Gastrocnemius medialis (tissue), 4 donors: ENCODE measurements at places on chromosomes 3 and 15. TPM values are rescaled to one million over a fixed set of nuclear protein-coding genes. Genes with fewer than 3 reads are reported as not detected.
A peak's percentile ranks its signal among the peaks of the same experiment; 100 is the strongest.

DNA sequence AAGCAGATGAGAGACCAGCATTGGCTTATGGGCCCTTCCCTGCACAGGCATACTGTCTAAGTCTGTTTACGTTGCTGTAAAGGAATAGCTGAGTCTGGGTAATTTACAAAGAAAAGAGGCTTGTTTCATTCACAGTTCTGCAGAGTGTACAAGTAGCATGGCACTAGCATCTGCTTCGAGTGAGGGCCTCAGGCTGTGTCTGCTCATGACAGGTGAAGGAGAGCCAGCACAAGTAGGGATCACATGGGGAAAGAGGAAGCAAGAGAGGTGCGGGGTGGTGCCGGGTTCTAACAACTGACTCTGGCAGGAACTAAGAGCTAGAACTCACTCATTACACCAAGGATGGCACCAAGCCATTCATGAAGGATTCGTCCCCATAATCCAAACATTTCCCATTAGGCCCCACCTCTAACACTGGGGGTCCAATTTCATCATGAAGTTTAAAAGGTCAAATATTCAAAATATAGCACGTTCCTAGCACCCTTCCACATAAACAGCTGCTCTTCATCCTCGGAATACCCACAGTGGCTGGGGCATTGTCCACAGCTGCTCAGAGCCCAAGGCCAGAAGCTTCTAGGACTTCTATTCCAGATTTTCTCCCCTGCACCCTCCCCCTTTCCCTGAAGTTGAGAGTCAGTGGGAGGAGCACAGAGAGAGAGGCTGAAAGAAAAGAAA lies 5.6 kb downstream of the RTP3 start:
- no peaks in the 10 kb centered on the region for H3K27me3 ChIP-seq
- no peak for DNase-seq
- no peak overlapping the region for H3K4me3 ChIP-seq
- peak overlapping the region; percentile 71 for H3K27ac ChIP-seq

- no peaks in the 10 kb centered on the region for H3K36me3 ChIP-seq
- no peak overlapping the region for H3K27ac ChIP-seq
- no peaks in the 10 kb centered on the region for H3K27me3 ChIP-seq
- no peak for DNase-seq
- peaks cover 18% of the 10 kb centered on the region for H3K4me1 ChIP-seq
Observed at GRCh38 chr15:99435113-99435695, 130.6 kb upstream of the MEF2A start.

GRCh38 chr3:106452096-106452495 lies 583.3 kb upstream of the CBLB start:
- H3K4me1 ChIP-seq, result peaks cover 21% of the 10 kb centered on the region
- H3K36me3 ChIP-seq, result no peaks in the 10 kb centered on the region
- H3K27me3 ChIP-seq, result no peaks in the 10 kb centered on the region
- no peak overlapping the region for H3K4me3 ChIP-seq
- no peak for DNase-seq
- no peak overlapping the region for H3K27ac ChIP-seq

- H3K4me3 ChIP-seq, result no peak overlapping the region
- no peak for DNase-seq
- no peaks in the 10 kb centered on the region for H3K4me1 ChIP-seq
- H3K36me3 ChIP-seq, result no peaks in the 10 kb centered on the region
- no peaks in the 10 kb centered on the region for H3K27me3 ChIP-seq
Observed at GRCh38 chr3:126555795-126556636, 2.7 kb downstream of the C3orf22 start.

GRCh38 chr15:89364341-89364740 lies 29.7 kb upstream of the POLG start:
- no peaks in the 10 kb centered on the region for H3K36me3 ChIP-seq
- H3K27me3 ChIP-seq, result peaks cover 100% of the 10 kb centered on the region
- H3K4me1 ChIP-seq, result no peaks in the 10 kb centered on the region
- DNase-seq, result no peak

DNA sequence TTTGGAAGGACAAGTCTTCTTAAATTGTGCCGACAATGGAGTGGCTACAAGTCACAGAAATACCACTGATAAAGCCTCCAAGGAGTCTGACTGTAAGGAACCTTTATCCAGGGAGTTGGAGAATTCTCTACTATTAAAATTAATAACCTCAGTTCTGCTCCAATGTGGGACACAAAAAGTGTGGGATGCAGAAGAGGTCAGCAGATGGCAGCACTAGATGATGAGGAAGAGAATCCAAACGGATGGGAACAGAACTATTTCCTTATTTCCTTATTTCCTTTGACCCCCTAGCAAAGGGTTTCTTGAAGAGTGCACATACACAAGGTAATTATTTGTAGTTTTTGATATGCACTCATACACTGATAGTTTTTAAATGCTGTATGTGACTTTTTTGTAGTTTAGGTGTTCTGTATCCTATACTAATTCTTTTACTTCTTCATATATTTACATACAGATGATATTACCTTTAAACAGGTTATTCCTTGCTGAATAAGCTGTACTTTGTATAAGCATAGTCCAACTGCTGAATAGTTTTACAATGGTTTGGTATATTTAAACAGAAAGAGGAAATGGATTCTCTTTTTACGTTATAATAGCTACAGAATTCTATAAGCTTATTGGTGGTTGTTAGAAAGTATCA lies 25.6 kb upstream of the NLGN1 start:
- no peaks in the 10 kb centered on the region for H3K4me1 ChIP-seq
- no peaks in the 10 kb centered on the region for H3K36me3 ChIP-seq
- no peak for DNase-seq
- H3K27me3 ChIP-seq, result no peaks in the 10 kb centered on the region

GRCh38 chr15:36605604-36606263 lies 26.3 kb downstream of the CDIN1 start:
- H3K4me3 ChIP-seq, result no peak overlapping the region
- DNase-seq, result no peak
- H3K4me1 ChIP-seq, result peaks cover 26% of the 10 kb centered on the region
- H3K36me3 ChIP-seq, result no peaks in the 10 kb centered on the region

DNA sequence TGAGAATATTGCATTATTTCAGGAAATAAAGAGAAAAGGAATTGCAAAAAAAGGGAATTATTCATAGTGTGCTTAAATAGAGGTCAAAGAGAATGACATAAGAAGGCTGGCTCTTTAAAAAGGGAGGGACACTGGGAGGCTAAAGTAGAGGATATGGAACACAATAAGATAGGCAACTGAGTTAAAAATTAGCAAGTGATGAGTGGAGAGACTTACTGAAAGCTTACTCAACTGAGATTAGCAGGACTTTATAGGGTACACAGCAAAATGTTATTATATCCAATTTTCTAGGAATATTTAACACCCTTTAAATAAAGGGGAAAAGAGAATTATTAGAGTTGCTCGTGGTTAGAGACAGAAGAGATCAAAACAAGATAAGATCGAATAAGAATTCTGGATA lies 375.2 kb downstream of the LSAMP start:
- no peak overlapping the region for H3K27ac ChIP-seq
- H3K36me3 ChIP-seq, result no peaks in the 10 kb centered on the region
- no peak for DNase-seq

GRCh38 chr15:78050441-78050809 lies 27.1 kb downstream of the TBC1D2B start:
- no peaks in the 10 kb centered on the region for H3K36me3 ChIP-seq
- H3K4me3 ChIP-seq, result no peak overlapping the region
- no peak overlapping the region for H3K27ac ChIP-seq
- no peak for DNase-seq
- H3K27me3 ChIP-seq, result no peaks in the 10 kb centered on the region

GRCh38 chr3:128240232-128240631 lies 87.0 kb downstream of the EEFSEC start:
- DNase-seq, result no peak
- H3K4me1 ChIP-seq, result no peaks in the 10 kb centered on the region
- H3K27ac ChIP-seq, result no peak overlapping the region
- H3K27me3 ChIP-seq, result no peaks in the 10 kb centered on the region
- no peaks in the 10 kb centered on the region for H3K36me3 ChIP-seq

DNA sequence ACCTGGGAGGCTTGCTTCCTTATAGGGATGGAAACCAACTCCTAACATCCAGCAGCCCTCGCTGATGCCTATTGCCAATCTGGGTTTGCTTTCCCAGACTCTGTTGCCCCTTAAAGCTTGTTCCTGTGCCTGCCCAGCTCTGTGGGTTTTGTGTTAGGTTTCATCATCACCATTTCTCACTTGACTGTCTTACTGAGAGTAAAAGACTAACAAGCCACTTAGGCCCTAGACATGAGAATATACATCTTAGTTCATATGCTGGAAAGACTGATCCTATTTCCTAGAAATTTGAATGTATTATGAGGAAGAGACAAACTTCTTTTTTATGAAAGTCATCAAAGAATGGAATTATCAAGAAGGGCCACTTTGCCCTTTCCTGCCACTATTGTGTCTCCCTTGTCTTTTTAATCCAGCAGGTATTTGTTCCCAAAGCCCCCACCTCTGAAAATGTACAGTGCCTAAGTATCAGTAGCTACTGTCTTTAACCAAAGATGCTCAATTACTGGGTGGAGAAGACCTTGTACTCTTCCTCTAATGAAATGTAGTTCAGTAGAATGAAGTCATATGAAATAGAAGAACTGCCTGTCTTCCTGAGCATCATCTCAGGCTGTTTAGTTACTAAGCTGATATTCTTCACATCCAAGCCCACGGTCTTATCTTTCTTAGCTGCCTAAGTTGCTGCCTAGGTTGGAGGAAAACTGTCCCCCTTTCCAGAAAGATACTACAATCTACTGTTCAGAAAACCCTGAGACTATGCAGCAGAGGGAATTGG lies 59.8 kb upstream of the ZPLD1 start:
- DNase-seq, result no peak
- no peaks in the 10 kb centered on the region for H3K4me1 ChIP-seq
- no peak overlapping the region for H3K4me3 ChIP-seq
- H3K27ac ChIP-seq, result no peak overlapping the region
- H3K36me3 ChIP-seq, result no peaks in the 10 kb centered on the region

GRCh38 chr15:100103828-100104227 lies 237.9 kb downstream of the ADAMTS17 start:
- peaks cover 11% of the 10 kb centered on the region for H3K36me3 ChIP-seq
- no peaks in the 10 kb centered on the region for H3K27me3 ChIP-seq
- no peak overlapping the region for H3K27ac ChIP-seq
- no peak overlapping the region for H3K4me3 ChIP-seq
- DNase-seq, result no peak

- no peaks in the 10 kb centered on the region for H3K27me3 ChIP-seq
- H3K36me3 ChIP-seq, result peaks cover 79% of the 10 kb centered on the region
- H3K4me1 ChIP-seq, result no peaks in the 10 kb centered on the region
- no peak for DNase-seq
Observed at GRCh38 chr15:28116521-28117431, 17.7 kb upstream of the OCA2 start.

GRCh38 chr15:25879438-25879837 lies 16.3 kb upstream of the ATP10A start:
- no peaks in the 10 kb centered on the region for H3K27me3 ChIP-seq
- no peaks in the 10 kb centered on the region for H3K36me3 ChIP-seq
- H3K27ac ChIP-seq, result no peak overlapping the region
- no peak overlapping the region for H3K4me3 ChIP-seq

GRCh38 chr15:73959801-73960200 lies 32.3 kb downstream of the STOML1 start:
- no peak for DNase-seq
- no peak overlapping the region for H3K27ac ChIP-seq
- H3K27me3 ChIP-seq, result no peaks in the 10 kb centered on the region
- H3K36me3 ChIP-seq, result no peaks in the 10 kb centered on the region
- no peak overlapping the region for H3K4me3 ChIP-seq

- no peak overlapping the region for H3K27ac ChIP-seq
- DNase-seq, result no peak
- H3K4me1 ChIP-seq, result no peaks in the 10 kb centered on the region
Observed at GRCh38 chr15:53739651-53740050, 19.8 kb downstream of the WDR72 start.

GRCh38 chr3:123258811-123259420 lies 57.2 kb downstream of the SEC22A start:
- no peak for DNase-seq
- H3K4me1 ChIP-seq, result no peaks in the 10 kb centered on the region
- no peak overlapping the region for H3K27ac ChIP-seq
- no peaks in the 10 kb centered on the region for H3K36me3 ChIP-seq
- no peaks in the 10 kb centered on the region for H3K27me3 ChIP-seq

DNA sequence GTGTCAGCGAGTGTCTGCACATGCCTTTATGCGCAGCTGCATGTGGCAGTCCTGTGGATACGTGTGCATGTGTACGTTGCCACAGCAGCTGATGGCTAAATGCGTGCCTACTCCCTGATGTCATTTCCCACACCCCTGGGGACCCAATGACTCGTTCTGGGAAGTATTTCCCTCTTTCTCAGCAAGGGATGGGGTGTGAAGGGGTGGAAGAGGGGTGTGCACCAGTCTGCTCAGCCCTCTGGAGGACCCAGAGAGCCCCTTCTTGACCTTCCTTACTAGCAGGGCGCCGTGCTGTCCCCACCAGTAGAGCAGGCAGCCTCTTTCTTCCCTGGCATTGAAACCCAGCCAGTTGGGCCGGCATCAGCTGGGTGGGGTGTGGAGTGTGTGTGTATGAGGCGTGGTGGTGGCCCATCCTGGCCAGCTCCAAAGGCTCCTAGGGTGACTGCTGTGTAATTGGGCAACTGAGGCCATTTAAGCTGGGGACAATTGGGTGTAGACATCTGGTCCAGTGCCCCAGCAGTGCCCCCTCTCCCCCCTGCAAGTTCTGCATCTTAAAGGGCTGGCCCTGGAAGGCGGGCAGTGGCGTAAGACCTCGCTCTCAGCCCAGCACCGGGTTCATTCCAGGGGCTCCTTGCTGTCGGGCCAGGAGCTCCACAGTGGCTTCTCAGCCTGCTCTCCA lies 19.2 kb downstream of the SNX33 start:
- no peak for DNase-seq
- peak overlapping the region; percentile 57 for H3K27ac ChIP-seq
- H3K4me1 ChIP-seq, result peaks cover 18% of the 10 kb centered on the region
- no peaks in the 10 kb centered on the region for H3K27me3 ChIP-seq
- no peak overlapping the region for H3K4me3 ChIP-seq

The RASGRP1 gene
- total RNA-seq, result not detected

The CNTN6 gene
- not detected for total RNA-seq

The ARGFX gene
- total RNA-seq, result not detected

The SCN11A gene
- total RNA-seq, result not detected

The IQCF5 gene
- total RNA-seq, result not detected

The GREM1 gene
- not detected for total RNA-seq

The ATP13A5 gene
- not detected for total RNA-seq

The ELL3 gene
- 2.8 TPM for total RNA-seq
